WERI-Rb-1 (cell line): ENCODE measurements at places on chromosomes 1 and 21.

DNA sequence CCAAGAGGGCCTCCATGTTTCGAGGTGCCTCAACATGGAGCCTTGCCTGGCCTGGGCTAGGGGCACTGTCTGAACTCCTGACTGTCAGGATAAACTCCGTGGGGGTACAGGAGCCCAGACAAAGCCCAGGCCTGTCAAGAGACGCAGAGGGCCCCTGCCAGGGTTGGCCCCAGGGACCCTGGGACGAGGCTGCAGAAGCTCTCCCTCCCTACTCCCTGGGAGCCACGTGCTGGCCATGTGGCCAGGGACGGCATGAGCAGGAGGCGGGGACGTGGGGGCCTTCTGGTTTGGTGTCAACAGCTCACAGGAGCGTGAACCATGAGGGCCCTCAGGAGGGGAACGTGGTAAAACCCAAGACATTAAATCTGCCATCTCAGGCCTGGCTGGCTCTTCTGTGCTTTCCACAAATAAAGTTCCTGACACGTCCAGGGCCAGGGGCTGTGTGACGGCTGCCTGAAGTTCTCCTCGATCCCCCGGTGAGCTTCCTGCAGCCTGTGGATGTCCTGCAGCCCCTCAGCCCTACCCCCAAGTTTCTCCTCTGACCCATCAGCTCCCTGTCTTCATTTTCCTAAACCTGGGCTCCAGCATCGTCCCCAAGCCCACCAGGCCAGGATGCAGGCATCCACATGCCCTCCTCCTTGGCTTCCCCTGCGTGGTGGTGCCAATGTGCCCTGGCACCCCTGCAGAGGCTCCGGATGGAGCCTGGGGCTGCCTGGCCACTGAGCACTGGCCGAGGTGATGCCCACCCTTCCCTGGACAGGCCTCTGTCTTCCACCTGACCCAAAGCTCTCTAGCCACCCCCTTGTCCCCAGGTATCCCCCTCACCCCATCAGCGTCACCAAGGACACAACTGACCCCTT, 12.8 kb upstream of the LRRC3 start:
- no peak for DNase-seq

- DNase-seq = no peak
These were observed 4.8 kb downstream of the UBQLN4 start for GRCh38 chr1:156048663-156049258.

DNA sequence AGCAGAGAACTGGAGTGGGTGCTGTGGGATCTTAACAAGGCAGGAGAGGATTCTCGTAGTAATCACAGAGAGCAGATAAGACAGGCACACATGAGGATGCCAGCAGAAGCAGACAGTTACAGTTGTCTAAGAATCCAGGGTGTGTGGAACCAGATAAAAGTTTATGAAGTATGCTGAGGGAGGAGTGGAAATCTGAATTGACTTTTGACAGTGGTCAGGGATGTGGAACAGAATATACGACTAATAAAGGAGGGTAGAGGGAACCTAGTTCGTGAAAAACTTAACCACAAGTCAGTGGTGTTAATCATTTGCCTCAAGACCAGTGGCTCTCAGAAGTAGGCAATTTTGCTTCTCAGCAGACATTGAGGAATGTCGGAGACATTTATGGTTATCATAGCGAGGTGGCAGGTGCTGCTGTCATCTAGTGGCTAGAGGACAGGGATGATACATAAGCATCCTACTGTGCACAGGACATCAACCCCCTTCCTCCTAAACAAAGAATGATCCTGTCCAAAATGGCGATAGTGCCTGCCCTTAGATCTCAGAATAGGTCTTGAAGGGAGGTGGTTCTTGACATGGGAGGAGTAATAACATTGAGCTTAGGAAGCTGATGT, 3.0 kb downstream of the LRRC8D start:
- no peak for DNase-seq

- no peak for DNase-seq
These were observed 223.1 kb upstream of the POGK start for GRCh38 chr1:166616206-166616605.

GRCh38 chr1:6419804-6420453, at the start of gene HES2:
Gene HES2 (minus strand): TSS chr1:6419919. CDS start chr1:6419820, 99 bp downstream.
- DNase-seq = no peak

- no peak for DNase-seq
These were observed 44.4 kb downstream of the VAV3 start for GRCh38 chr1:107920561-107920960.

DNA sequence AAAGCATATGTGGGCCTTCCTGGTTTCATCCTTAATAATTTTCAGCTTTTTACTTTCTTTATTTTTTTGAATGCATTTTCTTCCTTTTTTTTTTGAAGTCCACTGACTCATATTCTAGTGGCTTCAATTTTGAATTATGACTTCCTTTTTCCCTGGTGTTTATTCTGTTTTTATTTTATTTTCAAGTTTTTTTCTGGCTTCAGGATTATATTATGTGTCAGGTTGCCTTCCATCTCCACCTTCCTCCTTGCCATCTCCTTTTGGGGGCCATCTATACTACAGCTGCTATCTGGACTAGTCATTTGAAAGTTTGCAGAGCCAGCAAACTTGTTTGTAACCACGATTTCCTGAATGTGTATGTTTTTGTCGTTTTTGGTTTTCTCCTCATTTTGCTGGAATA, 117.6 kb downstream of the LEPR start:
- no peak for DNase-seq

- no peak for DNase-seq
These were observed 1171.4 kb upstream of the ADGRL2 start for GRCh38 chr1:80629304-80629837.

DNA sequence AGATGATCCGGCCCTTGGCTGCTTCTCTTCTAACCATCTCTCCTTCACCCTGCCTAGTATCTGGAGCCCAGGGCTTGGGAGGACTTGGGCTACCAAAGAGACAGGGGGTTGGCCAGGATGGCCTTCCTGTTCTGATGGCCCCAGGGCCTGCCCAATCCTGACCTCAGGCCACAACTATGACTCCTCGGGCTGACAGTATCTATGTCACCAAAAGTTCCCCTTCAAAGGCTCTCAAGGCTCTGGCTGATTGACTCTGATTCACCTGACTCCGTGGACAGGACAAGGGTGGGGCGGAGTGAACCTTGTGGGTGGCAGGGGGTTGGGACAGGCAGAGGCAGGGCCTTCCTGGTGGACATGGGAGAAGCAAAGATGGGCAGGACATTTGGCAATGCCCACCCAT, 12.7 kb downstream of the MEF2D start:
- no peak for DNase-seq

DNA sequence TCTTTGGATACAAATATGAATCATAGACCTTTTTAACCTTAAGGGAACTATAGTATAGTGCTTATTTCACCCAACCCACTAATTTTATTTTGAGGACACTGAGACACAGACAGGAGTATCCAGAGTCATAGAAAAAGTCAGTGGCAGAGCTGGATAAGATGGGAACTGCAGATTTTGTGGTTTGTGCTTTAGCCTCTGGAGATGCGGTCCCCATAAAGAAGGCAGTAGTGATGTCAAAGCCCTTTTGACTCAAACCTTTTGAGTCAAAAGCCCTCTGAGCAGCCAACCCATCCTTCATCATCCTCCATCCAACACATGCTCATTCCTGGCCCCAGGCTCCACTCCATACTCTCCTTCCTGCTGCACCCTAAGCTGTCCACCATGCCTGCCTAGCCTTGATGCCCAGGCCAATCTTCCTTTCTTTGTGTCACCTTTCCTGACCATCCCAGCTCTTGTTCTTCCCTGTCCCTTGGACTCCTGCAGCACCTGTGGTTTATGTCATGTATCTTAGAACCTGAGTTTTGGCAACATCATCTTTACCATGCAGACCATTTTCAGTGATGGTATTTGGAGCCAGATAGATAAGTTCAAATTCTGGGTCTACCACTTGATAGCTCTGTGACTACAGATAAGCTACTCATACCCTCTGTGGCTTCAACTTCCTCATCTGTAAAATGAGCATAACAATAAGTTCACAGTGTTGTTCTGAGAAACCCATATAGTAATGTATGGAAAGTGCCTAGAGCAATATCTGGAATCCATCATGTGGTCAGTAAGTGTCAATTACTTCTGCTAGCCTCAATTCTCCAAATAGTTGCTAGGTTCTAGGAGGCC, 20.1 kb downstream of the SLAMF1 start:
- no peak for DNase-seq

DNA sequence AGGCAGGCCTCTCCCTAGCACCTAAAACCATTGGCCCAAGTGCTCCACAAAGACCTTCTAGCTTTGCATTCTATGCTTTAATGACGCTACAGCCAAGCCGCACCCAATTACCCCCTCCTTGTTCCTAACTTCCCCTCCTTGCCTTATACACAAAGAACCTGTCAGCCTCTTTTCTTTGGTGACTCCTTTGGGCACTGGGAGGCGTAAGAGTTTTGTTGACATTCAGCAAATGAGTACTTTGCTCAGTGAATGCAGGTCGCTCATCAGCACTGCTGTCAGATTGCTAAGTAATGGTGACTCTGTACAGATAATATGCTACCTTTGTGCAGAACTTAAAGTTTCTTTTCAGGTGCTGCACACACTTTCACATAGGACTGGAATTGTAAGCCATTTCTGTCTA, 187.6 kb upstream of the FAM78B start:
- DNase-seq = no peak

DNA sequence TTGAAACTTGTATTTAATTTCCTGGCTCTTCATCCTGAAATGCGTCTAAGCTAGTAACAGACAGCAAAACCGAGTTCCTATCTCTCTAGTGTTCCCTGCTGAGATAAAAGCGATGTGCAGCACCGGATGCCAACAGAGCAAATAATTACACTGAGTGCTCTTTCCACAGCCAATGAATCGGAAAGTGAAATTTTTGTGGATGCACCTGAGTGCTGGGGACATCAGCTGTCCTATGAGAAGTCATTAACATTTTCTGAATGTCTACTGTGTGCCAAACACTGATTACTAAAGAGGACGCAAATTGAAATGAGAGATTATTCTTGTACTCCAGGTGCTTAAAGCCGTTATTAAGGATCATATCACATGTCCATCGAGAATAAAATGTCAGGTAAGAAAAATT, 278.0 kb downstream of the RGS7 start:
- no peak for DNase-seq

- no peak for DNase-seq
These were observed 573 bp downstream of the TRIM63 start for GRCh38 chr1:26066857-26067256.

DNA sequence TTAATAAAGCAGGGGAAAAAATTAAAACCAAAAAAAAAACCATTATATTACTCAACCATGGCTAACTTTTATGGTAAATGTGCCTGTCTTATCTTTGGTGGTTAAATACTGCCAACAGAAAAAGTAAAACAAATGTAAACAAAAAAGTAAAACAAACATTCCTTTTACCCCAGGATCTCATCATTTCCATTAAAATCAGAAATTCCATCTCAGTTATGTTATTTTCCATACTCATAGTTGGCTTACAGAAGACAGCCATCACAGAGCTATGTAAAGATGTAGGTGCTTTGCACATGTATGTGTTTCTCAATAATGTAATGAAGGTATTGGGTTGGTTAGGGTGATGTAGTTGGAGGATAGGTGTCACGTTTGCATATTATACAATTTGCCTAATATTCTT, 185.0 kb downstream of the KCNK2 start:
- DNase-seq = no peak

DNA sequence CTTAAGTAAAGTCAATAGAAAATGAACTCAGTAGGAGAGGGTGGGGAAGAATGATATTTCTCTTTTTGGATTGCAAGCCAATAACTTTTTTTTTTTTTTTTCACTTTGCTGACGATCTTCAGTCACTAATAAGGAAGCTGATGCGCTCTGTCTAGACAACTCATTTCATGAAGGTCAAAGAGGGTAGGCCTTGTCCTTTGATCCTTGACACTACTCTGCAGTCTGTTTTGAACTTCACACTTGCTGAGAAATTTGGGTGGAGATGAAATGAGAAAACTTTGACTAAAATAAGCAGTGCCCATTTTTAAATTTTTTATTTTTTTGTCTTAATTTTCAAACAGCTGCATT, 20.9 kb upstream of the PLXNA2 start:
- no peak for DNase-seq

- no peak for DNase-seq
These were observed 620.2 kb downstream of the PTPRU start for GRCh38 chr1:29856340-29857114.

GRCh38 chr1:208965351-208965750, 618.2 kb upstream of the CAMK1G start:
- no peak for DNase-seq

- peak; percentile 8 for DNase-seq
These were observed 37.9 kb downstream of the FABP3 start for GRCh38 chr1:31335007-31335406.

- no peak for DNase-seq
These were observed 351.8 kb upstream of the FMN2 start for GRCh38 chr1:239739919-239740318.

GRCh38 chr1:78291418-78291817, 199.4 kb upstream of the PTGFR start:
- no peak for DNase-seq

DNA sequence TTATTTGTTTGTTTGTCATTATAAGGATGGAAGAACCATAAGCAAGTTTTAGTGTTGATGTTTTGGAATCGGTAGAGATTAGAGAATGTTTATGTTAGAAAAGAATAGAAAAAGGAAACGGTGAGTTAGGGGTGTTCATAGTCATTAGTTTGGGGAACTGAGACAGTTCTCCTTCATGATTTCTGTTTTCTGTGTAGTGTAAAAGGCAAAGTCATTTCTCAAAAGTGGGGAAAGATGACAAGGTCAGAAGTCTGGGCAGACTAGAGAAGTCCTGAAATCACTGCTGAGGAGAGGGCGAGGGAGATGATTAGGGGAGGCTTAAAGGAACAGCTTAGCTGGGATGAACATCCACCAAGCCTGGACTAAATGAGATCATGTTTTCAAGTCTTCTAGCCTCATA, 498.9 kb downstream of the TTLL7 start:
- DNase-seq = peak; percentile 19

DNA sequence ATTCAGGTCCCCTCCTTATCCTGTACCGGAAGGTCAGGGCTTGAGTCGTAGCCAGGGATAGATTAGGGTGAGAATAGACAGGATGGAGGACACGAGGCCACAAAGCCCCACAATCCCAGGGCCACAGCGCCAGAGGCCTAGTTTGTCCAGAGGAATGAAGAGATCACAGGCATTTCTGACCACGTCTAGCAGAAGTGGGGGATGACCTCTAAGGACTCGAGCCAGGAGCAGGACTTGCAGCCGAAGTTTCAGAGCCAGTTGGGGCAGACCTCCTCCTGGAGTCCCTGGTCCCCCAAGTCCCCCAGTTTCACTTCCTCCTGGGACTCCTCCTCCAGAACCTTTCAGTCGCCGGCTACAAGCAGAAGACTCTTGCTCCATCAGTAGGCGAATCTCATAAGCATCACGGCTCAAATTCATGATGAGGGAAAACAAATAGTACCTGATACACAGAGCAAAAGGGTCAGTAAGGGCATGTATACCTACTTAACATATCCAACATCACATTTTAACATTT, 2.3 kb upstream of the ITGA10 start:
- DNase-seq = no peak

DNA sequence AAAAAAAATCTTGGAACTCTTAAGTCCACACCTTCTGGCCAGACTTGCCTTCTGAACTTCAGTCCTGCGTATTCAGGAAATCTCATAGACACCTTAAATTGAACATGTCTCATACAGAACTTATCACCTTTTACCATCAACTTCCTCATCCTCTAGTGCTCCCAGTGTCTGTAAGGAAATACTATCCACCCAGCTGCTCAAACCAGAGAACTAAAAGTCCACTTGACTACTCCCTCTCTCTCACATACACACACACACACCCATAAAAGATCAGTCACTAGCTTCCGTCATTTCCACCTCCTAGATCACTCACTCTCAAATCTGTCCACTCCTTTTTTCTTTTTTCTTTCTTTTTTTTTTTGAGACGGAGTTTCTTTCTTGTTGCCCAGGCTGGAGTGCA, 10.9 kb upstream of the CAP1 start:
- DNase-seq = no peak
